ENCODE measurements at places on chromosomes 6 and 20. TPM values are rescaled to one million over a fixed set of nuclear protein-coding genes. Genes with fewer than 3 reads are reported as not detected.

Gene CLDN20
- not detected for total RNA-seq

Gene SIRPA
- not detected for total RNA-seq

Gene TBXT
- not detected for total RNA-seq

Gene RIPPLY2
- not detected for total RNA-seq

Gene WFDC12
- not detected for total RNA-seq

Gene SPTLC3
- not detected for total RNA-seq

Gene VGLL2
- total RNA-seq: not detected

Gene TRAPPC3L
- total RNA-seq: not detected

Gene BACH2
- 3.0 TPM for total RNA-seq

Gene TRIM31
- not detected for total RNA-seq

Gene RAET1L
- not detected for total RNA-seq

Gene ZSCAN9
- total RNA-seq: 1.8 TPM

Gene TRMT6
- total RNA-seq: 19.8 TPM

Gene IL17F
- total RNA-seq: 295 TPM
